Stimulated activated CD4-positive, alpha-beta T cell treated with anti-CD3 and anti-CD28 coated beads, TNF-alpha, amount 100 ng/mL, for 1 hour (primary cell): ENCODE measurements at places on chromosomes 3 and 15.

- no peak for DNase-seq
Measured at GRCh38 chr3:124363476-124363875, 366.8 kb upstream of the UMPS start.

DNA sequence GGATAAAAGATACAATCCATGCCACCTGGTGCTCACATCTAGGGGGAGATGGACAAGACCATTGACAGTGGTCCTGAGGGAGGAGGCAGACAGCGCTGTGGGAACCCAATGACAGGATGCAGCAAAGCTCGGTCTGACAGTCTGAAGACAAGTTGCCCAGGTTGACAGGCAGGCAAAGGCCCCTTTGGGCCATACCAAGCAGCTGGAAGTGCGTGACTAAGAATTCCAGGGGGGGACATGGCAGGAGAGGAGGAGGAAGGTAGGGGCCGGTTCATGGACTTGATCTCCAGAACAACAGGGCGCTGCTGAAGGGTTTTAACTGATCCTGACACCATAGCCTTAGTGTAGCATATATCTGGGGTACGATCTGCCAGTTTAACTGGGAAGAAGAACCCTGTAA, 83.4 kb downstream of the RPLP1 start:
- DNase-seq, result no peak

DNA sequence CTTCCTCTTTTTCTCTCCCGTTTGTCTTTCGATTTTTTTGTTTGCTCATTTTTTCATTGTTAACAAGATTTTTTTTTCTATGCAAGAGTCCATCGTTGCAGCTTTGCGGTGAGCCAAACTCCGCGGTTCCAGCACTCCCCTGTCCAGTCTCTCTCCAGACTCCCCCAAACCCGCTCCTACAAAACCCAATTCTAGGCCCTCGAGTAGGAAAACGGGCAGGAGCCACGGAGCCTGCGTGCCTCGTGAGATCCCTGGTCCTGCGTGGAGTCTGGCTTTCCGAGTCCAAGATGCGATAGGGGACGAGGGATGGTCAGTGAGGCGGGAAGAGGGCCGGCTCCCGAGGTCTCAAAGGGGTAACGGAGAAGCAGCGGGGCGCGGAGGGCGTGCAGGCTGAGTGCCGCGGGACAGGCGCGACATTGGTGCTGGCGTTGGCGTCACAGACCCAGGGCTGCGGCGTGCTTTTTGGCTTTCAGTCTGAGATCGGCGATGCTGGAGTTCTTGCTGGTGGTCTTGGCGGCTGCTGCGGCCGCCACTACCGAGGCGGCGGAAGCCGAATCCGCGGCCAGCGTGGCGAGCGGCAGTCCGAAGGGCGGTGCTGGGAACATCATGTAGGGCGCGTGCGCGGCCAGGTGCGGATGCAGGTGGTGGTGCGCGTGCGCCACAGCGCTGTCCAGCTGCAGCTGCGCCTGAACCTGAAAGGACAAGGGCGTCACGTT, 8.5 kb downstream of the SHOX2 start:
- no peak for DNase-seq

- DNase-seq, result no peak
Measured at GRCh38 chr3:13818919-13819318, 61.0 kb downstream of the WNT7A start.

DNA sequence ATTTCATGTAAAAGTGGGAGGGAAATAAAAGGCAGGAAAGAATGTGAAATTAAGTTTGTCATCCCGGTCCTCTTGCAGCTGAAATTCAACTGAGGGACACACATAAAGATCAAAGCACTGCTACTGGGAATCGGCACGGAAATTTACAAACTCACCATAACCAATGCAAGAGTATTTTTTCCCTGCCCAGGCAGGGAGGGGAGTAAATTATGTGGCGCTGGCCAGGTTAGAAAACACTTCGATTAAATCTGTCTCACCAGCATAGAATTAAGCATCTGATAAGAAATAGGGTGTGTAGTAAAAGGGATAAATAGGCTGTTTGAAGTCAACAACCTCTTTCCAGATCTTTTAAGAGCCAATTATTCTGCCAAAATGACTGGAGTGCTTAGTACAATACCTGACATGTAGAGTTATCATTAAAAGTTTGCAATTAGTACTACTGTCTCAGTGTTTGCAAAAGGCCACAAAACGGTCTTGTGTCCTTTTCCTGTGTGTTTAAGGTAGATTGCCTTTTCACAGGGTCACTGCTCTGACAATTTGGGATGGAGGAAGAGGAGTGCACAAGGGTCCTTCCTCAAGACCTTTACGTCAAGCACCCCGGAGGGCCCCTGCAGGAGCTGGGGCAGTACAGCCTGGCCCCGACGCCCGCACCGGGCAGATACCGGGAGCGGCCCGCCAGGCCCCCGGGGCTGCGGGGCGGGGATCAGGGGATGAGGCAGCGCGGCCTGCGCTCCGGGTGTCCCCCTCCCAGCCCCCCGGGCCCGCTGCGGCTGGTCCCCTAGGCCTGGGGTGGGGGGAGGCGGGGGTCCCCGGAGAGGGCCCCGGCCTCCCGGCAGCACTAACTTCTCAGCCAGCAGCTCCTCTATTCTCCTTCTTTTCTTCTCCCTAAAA, 651 bp downstream of the UBA3 start:
- DNase-seq, result no peak

DNA sequence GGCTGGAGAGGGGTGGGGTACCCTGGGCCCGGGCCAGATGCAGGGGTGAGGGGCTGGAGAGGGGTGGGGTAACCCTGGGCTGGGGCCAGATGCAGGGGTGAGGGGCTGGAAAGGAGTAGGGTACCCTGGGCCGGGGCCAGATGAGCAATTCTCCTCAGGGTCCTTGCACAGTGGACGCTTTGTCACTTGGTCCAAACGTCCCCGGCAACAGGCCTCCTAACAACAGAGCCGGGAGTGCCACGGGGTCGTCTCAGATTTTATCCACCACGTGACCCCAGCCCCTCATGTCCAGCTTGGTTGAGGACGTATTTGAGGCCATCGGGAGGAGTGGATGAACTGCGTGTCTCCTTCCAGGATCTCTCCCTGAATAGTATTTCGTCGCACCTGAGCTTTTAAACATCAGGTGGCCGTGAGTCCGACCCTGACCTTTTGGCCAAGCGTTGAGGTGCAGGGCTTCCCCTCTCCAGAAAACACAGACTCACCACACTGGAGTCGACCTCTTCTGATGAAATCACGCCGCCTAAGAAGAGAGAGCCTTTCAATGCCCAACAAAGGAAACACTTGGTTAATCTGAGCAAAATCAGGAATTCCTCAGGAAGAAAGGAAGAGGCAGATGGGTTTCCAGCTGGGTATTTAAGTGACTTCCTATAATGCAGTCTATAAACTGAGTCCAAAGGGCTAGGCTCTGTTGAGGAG, 12.8 kb upstream of the LRRC15 start:
- no peak for DNase-seq

DNA sequence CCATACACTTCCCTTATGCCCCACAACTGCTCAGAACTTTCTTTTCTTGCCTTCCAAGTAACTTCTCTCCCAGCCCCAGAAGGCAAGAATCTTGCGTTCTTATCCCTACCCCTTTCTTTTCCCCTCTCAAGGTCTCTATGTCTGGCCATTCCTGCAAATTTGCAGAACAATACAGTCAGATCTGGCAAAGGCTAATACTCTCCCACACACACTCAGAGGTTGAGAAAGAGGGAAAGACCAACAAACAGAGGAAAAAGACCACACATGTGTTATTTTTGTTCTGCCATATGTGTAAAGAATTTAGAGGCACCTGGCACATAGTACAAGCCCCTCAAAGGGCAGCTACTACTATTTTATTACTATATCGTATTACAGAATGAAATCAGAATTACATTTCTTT, 25.7 kb downstream of the GJD2 start:
- DNase-seq, result no peak

- DNase-seq, result no peak
Measured at GRCh38 chr3:197830308-197830966, 39.4 kb downstream of the LRCH3 start.

GRCh38 chr3:190338717-190339116, 16.5 kb upstream of the CLDN1 start:
- no peak for DNase-seq

- no peak for DNase-seq
Measured at GRCh38 chr3:155188031-155188430, 105.5 kb downstream of the STRIT1 start.

- no peak for DNase-seq
Measured at GRCh38 chr15:40901053-40901443, 6.8 kb downstream of the VPS18 start.

DNA sequence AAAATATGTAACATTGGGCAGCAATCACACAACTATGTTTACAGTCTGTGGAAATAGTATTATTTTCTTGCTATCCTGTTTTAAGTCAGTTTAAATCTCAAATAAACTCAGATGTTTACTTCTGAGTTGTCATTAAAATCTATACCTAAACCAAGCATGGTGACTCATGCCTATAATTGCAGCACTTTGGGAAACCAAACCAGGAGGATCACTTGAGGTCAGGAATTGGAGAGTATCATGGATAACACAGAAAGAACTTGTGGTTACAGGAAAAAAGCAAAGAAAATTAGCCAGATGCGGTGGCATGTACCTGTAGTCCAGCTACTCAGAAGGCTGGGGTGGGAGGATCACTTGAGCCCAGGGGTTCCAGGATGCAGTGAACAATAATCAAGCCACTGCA, 631.6 kb upstream of the EPHA6 start:
- DNase-seq, result no peak
